ENCODE measurements at places on chromosomes 12 and 14.

DNA sequence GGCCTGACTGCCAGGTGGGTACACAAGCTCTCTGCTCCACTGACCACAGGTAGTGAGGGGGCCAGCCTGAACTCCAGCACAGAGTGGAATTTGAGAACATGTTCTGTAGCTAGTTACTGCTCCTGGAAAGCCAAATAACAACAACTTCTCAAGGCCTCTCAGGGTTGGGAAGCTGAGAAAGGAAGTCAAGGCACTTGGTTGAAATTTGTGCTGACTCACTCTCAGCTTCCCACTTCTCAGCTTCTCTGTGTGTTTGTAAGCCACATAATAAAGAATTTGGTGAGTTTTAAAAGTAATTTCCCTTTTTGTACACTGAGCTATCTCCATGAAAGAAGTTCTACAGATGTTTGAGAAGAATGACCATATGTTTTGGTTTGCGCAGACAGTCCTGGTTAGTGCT is 234.9 kb downstream of the KTN1 start:
- DNase-seq = no peak

DNA sequence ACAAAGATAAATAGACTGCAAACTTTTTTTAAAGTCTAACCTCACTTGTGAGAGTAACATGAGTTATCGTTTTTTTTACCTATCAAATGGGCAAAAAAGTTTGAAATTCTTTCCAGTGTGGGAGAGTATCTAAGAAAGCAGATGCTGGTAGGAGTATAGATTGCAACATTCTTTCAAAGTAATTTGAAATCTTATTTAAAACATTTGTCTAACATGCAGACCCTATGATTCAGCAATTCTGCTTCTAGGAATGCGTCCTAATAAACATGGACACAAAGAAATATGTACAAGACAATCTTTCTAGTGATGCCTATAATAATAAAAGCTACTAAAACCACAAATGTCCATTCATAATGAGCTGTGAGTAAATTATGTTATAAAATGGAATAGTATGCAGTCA is 110.4 kb upstream of the TMCC3 start:
- DNase-seq = no peak

DNA sequence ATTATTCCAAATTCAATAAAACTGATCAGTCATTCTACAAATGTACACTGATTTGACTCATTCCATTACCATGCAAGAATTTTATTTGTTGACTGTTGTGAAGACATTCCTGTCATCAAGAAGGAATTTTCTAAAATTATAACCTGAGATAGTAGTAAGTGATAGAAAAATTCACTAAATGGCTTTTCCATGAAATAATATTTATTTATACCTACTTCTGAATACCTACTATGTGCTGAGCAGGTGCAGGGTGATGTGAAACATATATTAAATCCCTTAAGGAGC is 841.7 kb downstream of the NRXN3 start:
- no peak for DNase-seq

DNA sequence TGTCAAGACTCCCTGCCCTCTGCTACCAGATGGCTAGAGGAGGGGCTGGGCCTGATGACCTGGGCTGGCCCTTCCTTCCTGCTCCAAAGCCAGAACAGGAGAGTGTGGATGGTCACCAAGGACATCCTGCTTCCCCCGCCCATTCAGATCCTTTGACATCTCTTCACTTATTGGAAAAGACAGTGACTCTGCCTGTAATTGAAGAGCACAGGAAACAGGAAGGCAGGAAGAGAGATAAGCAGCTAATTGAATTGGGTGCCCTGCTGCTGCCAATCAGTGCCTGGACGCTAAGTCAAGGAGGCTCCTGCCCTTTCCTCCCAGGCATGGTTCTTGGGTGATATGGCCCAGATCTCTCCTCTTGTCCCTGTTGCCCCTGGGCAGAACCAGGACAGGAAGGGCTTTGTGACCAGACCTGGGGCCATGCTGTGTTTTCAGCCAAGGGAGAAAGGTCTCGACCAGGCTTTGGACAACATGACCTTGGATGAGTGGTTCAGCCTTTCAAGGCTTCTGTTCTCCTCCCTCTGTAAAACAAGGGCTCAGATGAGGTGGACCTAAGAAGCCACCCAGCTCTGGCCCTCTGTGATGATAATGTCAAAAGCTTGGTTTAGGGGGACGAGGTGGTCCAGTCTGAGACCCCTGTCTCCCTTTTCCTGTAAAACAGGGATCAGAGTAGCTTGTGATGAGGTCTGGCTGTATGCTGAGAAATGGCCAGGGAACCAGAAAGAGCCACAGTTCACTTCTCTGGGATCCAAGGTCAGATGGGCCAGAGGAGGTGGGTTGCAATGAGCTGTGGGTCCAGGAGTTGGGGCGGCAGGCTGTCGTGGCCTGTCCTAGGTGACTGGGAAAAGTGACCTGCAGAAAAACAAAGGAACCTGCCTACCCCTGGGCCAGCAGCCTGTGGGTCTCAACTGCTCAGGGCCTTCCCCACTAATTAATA is 38.8 kb downstream of the FAM222A start:
- DNase-seq = no peak

DNA sequence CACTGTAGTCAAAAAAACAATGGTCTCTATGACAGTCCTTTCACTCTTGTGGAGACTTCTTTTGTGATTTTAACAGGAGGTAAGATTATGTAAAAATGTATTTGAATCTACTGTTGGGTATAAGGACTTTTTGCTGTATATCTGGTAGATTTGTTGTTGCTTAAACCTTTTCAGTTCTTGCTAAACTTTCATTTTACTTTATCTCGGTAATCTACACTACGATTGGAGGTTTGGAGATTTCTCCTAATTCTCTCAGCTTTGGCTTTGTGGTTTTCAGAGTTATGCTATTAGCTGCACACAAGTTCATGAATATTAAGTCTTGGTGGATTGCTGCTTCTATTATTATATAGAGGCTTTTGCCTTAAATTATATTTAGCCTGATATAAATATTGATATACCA is 116.6 kb upstream of the HIF1A start:
- DNase-seq = no peak

GRCh38 chr12:15788233-15789219 is 662 bp downstream of the EPS8 start:
- DNase-seq = no peak

GRCh38 chr12:110372056-110372425 is 31.5 kb downstream of the ANAPC7 start:
- no peak for DNase-seq

- DNase-seq = no peak
These were observed 33.2 kb upstream of the FAM222A start for GRCh38 chr12:109680264-109681005.

GRCh38 chr14:32244404-32244803 is 41.3 kb upstream of the RNU6-8 start:
- DNase-seq = no peak
